ENCODE measurements at places on chromosomes 6 and 20.
A peak's percentile ranks its signal among the peaks of the same experiment; 100 is the strongest.

- DNase-seq = no peak
Observed at GRCh38 chr20:36298061-36298460, 8.1 kb upstream of the DLGAP4 start.

DNA sequence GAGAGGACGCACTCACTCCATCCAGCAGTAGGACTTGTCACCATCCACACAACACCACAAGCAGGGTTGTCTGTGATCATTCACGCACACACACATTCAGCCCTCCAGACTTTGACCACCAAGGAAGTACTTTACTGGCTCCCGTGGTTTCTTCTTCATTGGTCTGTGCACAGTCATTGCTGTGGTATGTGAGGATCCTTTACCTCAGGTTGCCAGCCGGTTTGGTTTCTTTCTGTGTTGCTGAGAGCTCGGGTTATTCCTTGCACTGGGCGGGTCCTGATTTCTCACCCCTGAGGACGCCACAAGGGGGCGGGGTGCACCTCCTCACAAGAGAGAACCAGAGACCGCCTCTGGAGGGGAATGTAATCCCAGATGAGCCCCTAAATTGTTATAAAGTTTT, 11.2 kb downstream of the SLC35A1 start:
- peak; percentile 16 for DNase-seq

GRCh38 chr20:43837856-43838702, 76.6 kb upstream of the TOX2 start:
- DNase-seq = no peak

DNA sequence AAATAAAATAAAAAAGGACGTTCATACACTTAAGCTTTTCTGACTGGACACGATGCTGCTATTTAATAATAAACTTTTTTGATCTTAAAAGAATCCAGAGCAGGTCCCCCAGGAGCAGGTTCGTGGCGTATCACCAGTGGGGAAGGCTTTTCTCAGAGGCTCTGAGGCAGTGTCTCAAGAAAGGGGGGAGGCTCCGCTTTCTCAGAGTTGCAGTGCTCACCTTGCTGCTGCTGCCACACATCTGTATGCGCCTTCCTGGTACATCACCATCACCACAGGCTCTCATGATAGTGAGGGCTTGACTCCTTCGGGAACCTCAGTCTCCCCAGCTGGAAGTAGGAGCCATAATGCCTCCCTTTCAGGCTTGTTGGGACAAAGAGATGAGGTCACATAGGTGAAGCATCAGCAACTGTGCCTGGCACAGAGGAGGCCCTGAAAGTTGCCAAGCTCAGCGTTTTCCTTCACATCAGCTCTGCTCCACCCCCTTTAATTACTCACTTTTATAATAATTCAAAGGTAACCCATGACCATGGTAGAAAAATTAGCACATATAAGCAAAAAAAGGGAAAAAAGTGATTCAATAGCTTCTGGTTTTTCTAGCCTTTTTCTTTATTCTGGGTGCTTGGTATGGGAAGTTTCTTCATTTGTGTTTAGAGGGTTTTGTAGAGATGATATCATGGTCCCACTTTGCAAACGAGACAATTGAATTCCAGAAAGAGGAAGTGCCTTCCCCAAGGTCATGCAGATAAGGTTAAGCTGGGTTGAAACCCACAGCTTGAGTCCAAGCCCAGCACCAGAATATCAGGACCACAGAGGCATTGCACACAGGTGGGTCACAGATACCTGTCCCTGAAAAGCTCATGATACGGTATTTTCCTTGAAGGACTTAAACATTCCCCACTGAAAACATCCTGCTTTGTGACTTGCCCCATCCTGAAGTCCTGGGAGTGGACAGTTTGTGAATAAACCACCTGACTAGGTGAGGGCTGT, 24.5 kb downstream of the SRSF3 start:
- DNase-seq = no peak

GRCh38 chr6:44127186-44128019, at the start of the genes MRPL14 and TMEM63B:
TSS of gene MRPL14 (minus strand) at chr6:44127452. CDS start at chr6:44116611, 10,841 bp downstream.
TSS of gene TMEM63B (plus strand) at chr6:44127554. CDS start at chr6:44134585, 7,031 bp downstream.
- DNase-seq = peak; percentile 86

GRCh38 chr20:46058599-46059281, 29.7 kb downstream of the SLC12A5 start:
- DNase-seq = no peak

DNA sequence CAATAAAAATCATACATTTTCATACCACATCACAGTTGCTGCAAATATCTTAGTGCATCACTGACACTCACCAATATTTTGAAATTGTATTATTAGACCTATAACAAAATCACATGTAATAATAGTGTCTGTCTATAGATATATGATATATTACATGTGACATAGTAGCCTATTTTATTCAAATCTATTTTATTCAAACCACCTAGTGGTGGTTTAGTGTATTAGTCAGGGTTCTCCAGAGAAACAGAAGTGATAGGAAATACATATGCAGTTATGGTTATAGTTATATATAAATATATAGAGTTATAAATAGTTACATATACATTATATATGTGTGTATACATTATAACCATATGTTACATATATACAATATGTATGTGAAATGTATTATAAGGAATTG, 366.5 kb upstream of the ARID1B start:
- DNase-seq = peak; percentile 3

- DNase-seq = no peak
Observed at GRCh38 chr6:41634657-41635056, 3.6 kb upstream of the MDFI start.

GRCh38 chr6:52654007-52654406, 16.9 kb upstream of the TMEM14A start:
- no peak for DNase-seq

DNA sequence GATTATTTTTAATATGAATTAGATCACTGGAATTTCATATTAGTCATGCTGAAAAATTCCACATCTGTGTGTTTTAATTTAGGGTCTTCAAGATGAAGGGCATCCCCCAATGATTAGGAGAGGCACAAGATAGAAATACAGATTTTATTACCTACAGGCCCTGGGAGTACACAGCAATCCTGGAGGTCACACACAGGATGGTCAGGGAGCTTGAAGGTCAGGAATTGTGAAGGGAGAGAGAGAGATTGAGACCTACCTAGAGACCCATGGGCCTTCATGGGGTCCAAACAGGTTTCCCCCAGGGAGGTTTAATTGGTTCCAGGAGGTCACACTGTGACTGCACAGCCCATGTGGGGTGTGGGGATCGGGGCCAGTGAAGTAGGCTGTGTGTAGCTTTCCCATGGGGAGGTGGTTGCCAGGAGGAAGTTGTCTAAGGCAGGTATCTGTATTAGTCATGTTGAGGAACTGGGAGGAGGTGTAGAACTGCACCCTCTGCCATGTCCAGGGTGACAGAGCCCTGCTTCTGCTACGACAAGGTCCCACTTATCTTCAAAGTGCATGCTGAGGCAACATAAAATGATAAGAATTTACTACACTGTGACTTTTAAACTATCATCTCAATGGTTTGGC, 18.3 kb downstream of the SNX9 start:
- DNase-seq = peak; percentile 55

DNA sequence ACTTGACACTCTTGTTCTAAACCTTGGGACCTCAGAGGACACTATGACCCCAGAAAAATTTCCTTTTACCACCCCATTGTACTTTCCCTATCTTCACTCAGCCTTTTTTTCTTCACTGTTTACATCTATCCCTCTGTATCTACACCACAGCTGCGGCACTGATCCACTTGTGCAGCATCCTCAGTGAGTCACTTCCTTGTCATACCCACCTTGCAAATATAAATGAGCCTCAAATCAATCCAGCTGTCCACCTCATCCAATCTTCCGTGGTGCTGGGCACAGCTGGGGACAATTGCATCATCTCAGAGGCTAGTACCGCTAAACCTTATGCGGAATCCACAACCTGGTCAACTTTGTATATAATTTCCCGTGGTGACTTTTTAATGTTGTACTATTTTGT, 710.5 kb downstream of the QKI start:
- no peak for DNase-seq

- DNase-seq = no peak
Observed at GRCh38 chr20:63041776-63042175, 35.0 kb upstream of the BHLHE23 start.

- DNase-seq = no peak
Observed at GRCh38 chr6:65170273-65170672, 536.8 kb downstream of the EYS start.

GRCh38 chr6:84059082-84059481, 25.5 kb downstream of the MRAP2 start:
- no peak for DNase-seq

DNA sequence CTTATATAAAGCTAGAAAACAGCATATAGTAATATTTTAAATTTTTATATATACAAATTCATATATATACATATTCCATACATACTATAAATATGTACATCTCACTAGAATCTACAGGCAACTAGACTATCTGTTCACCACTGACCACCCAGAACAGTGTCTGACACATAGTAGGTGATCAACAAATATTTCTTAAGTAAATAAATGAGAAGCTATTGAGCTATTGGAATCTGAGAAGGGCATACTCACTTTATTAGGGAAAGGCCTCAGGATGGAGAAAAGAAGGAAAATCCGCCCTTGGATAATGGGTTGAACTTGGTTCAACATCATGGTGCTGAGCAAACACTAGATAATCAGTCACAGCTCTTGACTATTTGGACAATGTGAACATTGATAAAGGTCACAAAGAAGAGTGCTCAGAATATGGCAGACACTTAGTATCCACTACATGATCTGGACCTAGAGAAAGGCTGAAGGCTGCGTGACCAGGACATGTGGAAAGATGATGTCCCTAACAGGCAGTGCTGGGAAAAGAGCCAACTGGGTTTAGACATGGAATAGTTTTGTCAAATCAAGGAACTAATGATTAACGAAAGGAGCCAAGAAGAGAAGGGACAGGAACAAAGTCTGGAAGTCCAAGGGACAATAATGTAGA, 186.1 kb downstream of the TASP1 start:
- no peak for DNase-seq

DNA sequence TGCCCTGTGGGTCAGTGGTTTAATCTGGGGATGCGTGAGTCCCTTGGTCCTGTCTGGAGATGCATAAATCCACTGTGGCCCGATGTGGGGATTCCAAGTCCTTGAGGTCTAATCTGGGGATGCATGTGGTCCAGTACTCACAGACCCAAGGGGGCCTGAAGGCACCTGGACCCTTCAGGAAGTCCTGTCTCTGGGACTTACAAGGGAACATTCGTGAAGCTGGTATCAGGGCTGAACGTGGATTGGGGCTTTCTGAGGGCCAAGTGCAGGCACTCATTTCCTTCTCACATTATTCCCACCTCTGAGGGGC, 25.2 kb upstream of the GTSF1L start:
- DNase-seq = no peak

DNA sequence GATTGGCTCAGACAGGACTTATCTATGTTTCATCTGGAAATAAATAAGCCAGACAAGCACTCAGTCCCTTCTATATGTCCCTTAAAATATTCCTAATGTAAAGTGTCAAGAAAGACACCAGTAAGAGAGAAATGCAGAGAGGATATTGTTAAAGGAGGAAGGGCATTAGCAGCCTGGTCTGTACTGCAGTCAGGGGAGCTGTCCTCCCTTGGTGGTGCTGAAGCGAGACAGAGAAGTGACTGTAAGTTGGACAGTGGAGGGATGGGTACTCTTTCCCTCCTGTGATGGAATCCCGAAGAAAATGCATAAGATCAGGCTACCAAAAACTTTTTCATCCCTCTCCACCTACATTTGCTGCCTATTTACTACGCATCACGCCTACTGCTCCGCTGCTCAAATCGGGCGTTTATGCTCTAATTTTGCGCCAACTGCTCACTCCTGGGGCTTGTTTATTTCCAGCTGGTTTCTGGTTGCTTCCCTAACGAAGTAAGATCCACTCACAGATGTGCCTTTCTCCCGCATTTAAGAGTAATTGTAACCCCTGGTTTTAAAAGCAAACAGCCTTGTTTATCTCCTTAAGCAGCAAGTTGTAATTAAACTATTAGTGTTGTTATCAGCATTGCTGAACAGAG, 35.2 kb downstream of the PHACTR1 start:
- DNase-seq = peak; percentile 65

DNA sequence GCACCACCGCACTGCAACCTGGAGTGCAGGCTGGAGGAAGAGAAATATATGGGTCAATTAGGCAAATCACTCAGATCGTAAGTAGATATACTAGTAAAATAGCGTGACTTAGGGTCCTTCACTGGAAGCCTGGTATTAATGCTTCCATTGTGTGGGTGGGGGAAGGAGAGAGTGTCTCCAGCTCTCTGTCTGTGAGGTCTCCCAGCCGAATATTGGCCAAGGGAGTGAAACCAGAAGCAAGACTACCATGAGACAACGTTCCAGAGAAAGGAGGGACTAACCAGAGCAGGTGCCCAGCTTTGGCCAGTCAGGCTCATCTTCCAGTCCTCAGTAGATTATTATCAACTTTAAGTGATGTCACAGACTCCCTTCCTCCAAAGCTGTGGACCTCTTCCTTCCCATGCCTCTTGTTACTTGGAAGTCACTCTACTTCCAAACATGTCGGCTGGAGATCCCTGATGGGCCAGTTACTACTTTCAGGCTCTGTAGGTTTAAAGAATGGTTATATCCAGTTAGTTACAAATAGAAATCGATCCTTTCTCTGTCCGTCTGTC, 28.8 kb downstream of the MTHFD1L start:
- DNase-seq = no peak

DNA sequence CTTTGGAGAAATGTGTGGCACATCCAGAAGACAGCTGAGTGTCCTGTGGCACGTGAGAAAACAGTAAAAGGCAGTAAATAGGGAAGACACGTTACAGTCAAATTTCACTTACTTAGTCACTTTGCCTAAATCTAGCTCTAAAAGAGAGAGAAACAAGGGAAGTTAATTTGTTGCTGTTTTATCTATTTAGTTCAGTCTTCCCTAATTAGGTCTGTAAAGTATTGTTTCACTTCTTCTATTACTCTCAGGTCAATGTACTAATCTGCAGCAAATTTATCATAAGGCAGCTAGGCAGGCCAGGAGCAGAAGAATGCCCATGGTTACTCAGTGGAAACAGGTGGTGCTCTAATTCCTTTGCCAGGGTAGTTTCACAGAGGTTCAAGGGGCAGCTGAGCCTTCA, 124.3 kb upstream of the CNR1 start:
- DNase-seq = no peak

- DNase-seq = no peak
Observed at GRCh38 chr6:19976411-19977129, 139.4 kb downstream of the ID4 start.

DNA sequence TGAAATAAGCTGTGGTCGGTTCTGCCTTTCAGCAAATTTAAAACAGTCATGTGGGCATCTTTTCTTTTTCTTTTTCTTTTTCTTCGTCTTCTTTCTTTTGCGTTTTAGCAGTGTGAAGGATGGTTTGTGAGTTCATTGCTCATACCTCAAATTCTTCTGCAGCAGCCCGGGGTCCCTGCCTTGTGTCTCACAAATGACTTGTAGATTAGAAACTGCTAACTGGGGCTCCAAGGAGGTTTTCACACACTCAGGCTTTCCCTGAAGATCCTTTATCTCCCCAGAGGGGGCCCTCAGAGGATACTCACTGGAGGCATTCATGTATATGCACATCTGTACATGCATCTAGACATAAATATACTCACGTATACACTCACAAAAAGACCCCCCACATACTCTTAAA, 1.7 kb downstream of the SMOC2 start:
- no peak for DNase-seq

DNA sequence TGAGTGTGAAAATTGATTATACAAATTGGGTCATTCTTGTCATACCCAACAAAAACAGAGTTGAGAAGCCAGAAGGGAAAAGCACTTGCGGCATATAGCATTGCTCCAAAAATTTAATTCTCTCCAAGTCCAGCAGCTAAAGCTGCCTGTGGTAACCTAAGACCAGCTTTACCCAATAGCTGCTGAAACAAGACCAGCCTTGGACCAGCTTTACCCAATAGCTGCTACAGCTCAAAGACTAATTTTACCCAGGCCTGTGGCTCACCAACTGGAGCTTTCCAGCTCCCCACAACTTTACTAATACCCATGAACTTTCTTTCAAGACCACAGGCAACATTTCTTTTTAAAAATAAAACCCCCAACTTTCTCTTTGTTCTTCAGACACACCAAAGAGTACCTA, 32.8 kb upstream of the ZNF133 start:
- DNase-seq = no peak

Measured in HT-29 (cell line).